ENCODE measurements at places on chromosomes 16 and 17.

- no peak for DNase-seq
These were observed 212.8 kb downstream of the MSI2 start for GRCh38 chr17:57468932-57469775.

DNA sequence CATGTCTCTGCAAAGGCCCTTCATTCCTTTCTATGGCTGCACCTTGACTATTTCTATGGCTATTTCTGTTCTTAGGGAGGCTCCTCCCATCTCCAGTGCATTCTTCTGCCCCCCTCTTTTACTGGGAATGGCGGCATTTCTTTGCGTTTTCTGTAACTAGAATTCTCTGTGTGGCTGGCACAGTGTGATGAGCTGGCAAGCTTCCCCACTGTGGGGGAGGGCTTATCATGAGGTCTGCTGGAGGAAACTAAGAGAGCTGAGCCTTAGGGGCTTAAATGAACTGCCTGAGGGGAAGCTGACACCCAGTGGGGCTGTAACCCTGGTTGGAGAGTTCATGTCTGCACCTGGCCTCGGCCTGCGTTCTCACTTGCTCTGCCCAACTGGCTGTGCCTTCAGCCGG is 1.5 kb upstream of the CARD14 start:
- DNase-seq = no peak

GRCh38 chr16:84183911-84184591 is 2.8 kb downstream of the TAF1C start:
- DNase-seq = no peak

DNA sequence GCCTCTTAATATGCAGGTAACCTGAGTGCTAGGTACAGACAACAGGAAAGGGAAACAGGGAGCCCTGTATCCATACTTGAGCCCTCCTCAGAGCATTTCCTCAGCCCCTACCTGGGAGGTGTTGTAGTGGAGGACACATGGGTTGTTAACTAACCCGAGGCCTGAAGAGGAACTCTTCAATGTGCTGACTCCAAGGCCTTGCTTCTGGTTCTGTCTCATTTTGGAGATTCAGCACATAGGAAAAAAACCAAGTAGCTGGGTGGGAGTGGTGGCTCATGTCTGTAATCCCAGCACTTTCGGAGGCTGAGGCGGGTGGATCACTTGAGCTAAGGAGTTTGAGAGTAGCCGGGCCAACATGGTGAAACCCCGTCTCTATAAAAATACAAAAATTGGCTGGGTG is 24.8 kb downstream of the SNX11 start:
- DNase-seq = no peak

- no peak for DNase-seq
These were observed 7.3 kb upstream of the BLMH start for GRCh38 chr17:30299000-30299399.

- DNase-seq = no peak
These were observed 5.7 kb downstream of the ATP2C2 start for GRCh38 chr16:84373907-84374489.

- peak; percentile 82 for DNase-seq
These were observed 13.0 kb downstream of the AIPL1 start for GRCh38 chr17:6421700-6422604.

- DNase-seq = no peak
These were observed 260.9 kb downstream of the PHKB start for GRCh38 chr16:47722046-47722445.

- peak; percentile 58 for DNase-seq
These were observed 15.3 kb downstream of the LASP1 start for GRCh38 chr17:38885044-38885727.

DNA sequence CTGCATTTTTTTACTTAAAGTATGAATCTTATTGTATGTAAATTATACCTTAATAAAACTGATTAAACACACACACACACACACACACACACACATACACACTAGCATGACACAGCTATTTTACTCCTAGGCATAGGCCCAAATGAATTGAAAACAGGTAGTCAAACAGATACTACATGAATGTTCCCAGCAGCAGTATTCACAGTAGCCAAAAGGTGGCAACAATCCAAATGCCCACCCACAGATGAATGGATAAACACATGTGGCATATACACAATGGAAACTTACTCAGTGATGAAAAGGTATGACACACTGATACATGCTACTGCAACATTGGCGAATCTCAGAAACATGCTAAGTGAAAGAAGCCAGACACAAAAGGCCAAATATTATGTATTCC is 223.5 kb downstream of the CYB561 start:
- no peak for DNase-seq

DNA sequence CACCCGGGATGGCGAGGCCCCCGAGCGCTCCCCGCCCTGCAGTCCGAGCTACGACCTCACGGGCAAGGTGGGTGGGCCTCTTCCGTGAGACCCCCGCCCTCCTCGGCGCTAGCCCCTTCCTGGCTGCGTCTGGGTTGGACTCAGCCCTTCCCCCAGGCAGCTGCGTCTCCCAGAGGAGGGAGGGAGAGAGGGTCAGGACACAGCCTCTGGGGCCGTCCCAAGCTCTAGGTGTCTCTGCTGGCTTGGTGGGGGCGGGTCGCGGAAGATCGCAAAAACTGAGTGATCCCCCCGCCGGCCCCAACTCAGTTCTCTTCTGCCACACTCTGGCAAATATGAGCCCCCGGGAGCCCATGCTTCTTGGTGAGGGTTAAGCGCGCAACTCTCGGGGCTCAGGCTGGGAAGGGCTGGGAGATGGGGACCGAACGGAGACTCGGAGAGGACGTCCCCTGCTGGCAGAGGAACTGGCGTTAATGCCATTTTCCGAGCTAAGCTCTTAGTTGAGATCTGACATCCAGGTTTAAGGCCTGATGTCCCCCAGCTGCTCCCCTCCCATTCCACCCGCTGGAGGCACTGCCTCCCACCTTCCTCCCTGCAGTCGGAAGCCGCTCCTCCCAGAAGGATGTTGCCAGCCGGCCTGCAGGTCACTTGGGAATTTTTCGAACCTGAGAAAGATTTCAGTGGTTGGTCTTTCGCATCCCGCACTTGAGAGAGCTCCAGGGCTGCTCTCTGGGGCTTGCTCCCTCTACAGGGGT is 419 bp downstream of the RAB37 start:
- no peak for DNase-seq

GRCh38 chr17:19415311-19415710 is 4.3 kb downstream of the RNF112 start:
- DNase-seq = no peak
